Stimulated activated CD4-positive, alpha-beta T cell treated with anti-CD3 and anti-CD28 coated beads, TNF-alpha, amount 100 ng/mL, for 24 hours (primary cell): ENCODE measurements at places on chromosomes 3 and 15.

- DNase-seq = no peak
These were observed 42.9 kb downstream of the SIDT1 start for GRCh38 chr3:113575206-113575605.

GRCh38 chr3:185552358-185552877 lies at the start of gene LIPH:
LIPH (minus strand) TSS chr3:185552588; CDS start chr3:185552471, 117 bp downstream.
- DNase-seq = peak; percentile 21

DNA sequence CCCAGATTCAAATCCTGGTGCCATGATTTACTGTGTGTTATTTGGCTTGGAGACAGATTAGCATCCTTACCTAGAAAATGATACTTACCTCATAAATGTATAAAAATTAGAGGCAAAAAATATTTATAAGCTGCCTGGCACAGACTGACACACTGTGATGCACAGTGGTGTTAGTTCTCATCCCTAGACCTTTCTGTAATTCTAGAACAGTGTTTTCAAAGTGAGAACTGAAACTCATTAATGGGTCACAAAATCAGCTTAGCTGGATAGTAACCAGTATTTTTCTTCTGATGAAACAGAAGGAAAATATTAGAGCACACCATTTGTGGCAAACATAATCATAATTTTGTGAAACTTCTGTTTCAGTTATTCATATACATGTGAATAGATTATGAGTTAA lies 17.9 kb upstream of the MTHFS start:
- no peak for DNase-seq

DNA sequence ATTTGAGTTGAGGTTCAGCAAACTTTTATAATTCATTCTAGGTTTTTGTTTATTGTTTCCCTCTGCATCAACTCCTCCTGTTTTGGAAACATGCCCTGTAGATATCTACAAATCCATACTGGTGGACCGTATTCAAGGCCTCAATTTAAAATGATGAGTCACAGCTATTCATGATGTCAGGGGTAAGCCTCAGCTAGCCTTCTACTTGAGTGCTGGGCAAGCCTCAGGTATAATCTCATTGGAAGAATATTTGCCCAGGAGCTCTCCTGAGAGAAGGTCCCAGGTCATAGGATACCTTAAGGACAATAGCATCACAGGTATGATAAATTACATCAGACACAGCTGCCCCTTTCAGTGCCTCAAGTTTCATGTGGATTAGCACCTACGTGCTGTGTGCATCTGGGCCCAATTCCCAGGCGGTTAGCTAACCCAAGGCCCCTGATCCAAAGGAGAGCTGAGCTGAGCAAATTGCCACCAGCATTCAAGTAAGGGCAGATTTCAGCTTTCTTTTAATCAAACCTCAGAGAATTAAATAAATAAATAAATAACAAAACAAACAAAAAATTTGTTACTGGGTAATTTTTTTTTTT lies 87.5 kb downstream of the KCNMB2 start:
- DNase-seq = no peak

DNA sequence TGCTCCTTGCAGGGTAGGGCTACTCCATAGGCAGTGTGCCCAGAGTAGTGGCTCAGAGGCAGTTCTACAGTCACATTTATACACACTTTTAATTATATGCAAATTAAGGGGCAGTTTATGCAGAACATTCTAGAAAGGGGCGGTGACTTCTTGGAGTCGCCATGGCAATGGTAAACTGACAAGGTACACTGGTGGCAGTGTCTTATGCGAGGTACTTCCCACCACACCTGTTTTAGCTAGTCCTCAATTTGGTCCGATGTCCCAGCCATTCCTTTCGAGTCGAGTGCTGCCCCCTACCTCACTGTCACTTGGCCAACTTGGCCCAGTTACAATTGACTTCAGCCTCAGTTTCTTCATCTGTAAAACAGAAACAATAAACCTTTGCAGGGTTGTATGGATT lies 3.8 kb upstream of the IRAK2 start:
- no peak for DNase-seq

DNA sequence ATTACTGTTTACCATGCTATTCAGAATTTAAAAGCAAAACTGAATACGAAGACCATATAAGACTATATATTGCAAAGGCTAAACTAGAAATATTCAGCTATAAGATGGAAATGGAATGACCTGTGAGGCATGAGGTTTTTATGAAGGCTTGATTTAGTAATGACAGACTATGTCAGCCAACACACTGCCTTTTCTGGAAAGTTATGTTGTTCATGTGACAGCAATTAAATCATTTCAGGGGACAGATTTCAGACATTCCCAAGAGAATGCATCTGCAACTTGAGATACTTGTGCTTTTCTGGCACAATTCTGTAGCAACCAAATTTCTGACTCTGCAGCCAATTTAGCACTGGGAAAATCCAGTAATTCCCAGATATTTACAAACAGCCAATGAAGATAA lies 8.6 kb upstream of the GATM start:
- DNase-seq = no peak

DNA sequence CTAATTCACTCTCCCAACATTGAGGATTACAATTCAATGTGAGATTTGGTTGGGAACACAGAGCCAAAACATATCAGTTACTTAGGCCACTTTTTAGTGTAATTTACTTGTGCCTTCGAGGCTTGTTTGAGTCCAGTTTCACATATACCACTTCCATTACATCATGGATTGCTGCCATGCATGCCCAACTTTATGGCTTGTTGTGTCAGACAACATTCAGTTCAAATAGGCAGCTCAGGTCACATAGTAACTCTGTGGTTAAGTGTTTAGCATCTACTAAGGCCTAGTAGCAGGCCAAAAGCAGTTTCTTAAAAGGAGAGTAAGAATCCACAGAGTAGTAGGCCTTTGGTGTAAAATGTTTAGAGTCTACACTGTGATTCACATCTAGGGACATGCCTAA lies 164.3 kb upstream of the GMNC start:
- no peak for DNase-seq

DNA sequence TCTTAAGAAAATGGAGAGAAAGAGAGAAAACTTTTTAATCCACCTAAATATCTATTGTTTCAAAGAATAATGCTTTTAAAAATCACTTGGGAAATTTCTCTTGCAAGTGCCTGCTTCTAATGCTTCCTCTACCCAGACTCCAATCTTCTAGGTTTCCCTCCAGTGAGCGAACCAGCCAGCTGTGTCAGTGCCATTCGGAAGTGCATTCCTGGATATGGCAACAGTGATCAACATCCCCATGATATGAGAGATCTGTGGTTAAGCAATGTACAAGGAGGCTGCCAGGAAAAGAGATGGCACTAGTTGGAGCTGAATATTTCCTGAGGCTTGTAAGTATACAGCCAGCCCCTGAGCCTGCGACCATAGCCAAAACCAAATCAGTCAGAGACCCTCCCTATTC lies 53.3 kb upstream of the KCNMB2 start:
- DNase-seq = no peak

DNA sequence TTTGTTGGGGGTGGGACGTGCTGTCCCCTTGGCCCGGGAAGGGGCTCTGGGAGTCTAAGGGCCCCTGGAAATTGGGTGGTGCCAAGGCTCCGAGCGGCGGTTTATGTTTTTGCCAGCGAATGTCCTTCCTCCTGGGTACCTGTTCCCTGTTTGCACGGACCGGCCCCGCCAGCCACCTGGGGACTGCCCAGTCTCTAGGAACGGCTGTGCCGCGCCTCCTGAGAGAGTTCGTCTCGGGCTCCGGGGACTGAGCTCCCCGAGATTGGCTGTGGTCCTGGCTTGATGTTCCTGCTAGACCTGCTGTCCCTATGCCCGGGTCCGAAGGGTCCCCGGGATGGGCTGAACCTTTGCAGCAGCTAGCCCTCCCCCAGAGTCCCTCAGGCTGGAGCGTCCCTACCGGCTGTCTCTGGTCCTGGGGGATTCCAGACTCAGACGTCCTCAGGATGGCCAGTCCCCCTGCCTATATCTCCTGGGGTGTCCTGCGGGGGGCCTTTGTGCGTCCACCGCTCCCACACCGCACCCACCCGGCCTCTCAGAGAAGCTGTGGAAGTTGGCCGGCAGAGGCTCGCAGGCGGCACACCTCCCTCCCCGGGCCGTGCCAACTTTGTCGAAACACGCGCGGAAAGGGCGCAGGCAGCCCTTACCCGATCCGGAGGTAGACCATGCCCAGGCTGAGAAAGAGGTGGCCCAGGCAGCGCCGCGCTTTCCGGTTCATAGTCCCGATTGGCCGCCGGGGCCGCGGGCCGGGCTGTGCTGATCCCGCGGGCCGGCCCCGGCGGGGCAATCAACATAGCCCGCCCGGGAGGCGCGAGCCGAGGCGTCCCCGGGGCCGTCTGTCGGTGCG lies 547 bp downstream of the WNT7A start:
- DNase-seq = no peak

DNA sequence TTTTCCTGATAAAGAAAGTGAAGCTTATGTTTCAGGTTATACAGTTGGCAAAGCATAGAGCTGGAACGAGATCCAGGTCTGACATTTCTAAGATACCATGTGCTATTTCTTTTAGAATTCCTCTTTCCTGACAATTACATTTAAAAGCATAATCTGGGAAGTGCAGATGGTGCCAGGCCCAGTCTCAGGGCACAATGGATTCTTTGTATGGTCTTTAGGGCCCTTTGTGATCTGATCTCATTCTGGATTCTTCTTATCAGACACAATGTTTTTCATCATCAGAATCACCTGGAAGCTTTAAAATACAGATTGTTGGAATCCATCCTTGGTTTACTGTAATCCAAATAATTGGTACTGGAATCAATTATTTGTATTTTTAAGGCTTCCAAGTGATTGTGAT lies 18.6 kb upstream of the GLCE start:
- DNase-seq = no peak

DNA sequence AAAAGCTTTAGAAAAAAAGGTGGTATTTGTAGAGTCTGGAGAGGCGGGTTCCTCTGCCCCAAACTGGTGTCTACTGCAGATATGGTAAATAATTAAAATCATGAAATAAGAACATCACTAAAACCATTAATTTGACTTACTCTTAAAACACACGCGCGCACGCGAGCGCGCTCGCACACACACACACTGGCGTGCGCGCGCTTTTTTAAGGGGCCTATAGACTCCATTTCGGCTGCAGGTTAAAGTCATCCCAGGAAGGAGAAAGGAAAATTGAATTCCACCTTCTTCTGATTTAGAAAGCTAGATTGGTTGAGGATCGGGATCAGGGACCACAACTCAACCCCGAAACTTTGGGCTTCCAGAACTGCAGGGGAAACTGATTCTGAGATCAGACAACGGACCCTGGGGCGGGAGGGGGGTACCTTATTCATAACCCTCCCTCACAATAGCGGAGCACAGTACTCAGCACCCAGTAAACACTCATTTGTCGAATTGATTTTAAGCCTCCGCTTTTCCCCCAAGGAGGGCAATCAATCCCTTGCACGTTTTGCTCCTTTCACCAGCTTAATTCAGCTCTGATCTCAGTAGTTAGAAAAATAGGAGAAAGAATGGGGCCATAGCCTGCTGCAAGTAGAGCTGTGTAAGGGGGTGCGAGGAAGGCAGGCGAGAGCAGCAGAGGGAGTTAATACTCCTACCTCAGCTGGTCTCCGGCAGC lies 509 bp upstream of the LRRC3B start:
- DNase-seq = no peak

GRCh38 chr3:148379763-148380382 lies 317.8 kb upstream of the AGTR1 start:
- DNase-seq = no peak

DNA sequence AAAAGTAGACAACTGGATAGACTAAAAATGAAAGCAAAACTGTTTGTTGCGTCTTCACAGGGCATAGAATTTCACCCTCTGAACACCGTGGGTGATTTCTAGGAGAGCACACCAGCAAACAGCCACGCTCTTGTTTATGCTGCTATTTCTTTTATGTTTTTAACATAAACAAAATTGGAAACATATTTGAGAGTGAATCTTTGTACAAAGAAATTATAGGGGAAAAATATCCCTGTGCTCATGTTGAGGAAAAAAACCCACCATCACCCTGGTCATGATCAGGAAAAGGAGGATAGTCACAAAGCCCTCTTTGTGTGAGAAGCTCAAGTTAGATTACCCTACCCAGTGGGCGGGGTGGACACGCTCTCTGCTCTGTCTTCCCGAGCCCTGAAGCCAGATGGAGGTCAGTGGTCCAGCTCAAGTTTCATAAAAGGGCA lies 313.3 kb downstream of the SATB1 start:
- no peak for DNase-seq

- no peak for DNase-seq
These were observed 184.5 kb downstream of the OPA1 start for GRCh38 chr3:193777524-193777923.

- DNase-seq = no peak
These were observed 25.2 kb upstream of the FNDC3B start for GRCh38 chr3:172014145-172014544.

GRCh38 chr15:70083946-70084345 lies 13.8 kb downstream of the TLE3 start:
- no peak for DNase-seq

GRCh38 chr15:64045774-64046420 lies 388 bp downstream of the DAPK2 start:
- peak; percentile 8 for DNase-seq

- DNase-seq = no peak
These were observed 37.8 kb downstream of the SSUH2 start for GRCh38 chr3:8606701-8607231.

GRCh38 chr3:139052802-139053600 lies 8.3 kb upstream of the PRR23C start:
- no peak for DNase-seq

DNA sequence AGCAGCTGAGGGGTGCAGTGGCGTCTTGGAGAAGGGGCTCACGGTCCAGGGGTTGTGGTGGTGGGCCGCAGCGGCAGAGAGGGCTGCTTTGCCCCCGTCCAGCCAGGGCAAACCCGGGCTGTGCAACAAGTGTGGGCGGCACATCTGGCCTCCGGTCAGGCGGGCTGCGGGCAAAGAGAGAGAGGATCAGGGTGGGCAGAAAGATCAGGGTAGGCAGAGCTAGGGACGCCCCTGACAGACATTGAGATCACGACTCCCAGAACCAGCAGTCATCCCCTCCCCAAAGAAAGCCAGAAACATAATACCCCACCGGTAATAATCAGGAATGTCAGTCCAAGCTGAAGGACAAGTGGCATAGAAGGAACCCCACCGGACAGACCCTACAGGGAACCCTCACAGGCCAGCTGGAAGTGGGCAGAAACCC lies 6.8 kb downstream of the GATA2 start:
- DNase-seq = no peak

DNA sequence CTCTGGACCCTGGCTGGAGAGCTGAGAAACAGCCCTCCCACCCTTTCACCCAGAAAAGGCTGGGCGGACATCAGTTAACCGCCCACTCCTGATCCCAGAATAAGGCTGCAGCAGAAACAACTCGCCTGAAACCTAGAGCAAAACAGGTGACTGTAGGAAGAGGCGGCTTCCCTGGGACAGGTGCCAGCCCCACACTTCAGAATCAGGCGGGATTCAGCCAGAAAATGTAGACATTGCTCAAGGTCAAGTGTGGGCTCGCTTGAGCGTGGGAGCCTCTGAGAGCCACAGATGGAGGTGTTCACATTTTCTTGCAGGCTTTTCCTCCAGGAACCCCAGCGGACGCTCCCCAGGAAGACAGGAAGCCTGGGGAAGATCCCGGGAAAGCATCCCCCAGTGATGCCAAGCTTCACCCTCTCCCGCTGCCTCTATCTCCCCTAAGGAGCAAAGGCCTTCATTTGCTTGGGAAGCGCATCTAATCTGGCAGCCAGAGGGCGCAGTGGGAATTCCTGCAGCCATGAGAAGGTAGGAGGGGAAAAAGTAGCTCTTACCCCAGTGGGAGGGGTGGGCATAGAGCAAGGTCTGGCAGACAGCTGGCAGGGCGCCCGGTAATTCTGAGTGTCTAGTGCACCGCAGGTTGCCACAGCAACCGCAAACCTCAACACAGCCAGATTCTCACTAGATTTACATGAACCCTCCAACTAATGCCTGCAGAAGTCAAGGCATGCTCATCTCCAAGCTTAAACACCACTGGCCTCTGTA lies 77.7 kb downstream of the OCA2 start:
- DNase-seq = no peak

- DNase-seq = no peak
These were observed 196.4 kb downstream of the VGLL3 start for GRCh38 chr3:86794361-86795065.
